ENCODE measurements at places on chromosomes 12 and 14. TPM values are rescaled to one million over a fixed set of nuclear protein-coding genes. Genes with fewer than 3 reads are reported as not detected.

Gene TSHR
- not detected for polyA plus RNA-seq

Gene NID2
- 413 TPM for polyA plus RNA-seq

Gene CFAP251
- polyA plus RNA-seq: 16.0 TPM

Gene RTL1
- not detected for polyA plus RNA-seq

Gene OR6C1
- not detected for polyA plus RNA-seq

Gene YAF2
- 16.5 TPM for polyA plus RNA-seq

Gene CDH24
- polyA plus RNA-seq: 10.1 TPM

Gene EPYC
- polyA plus RNA-seq: not detected

Gene TROAP
- polyA plus RNA-seq: 7.6 TPM

Gene KCNA1
- not detected for polyA plus RNA-seq

Gene NAV3
- polyA plus RNA-seq: 29.8 TPM

Gene DBX2
- polyA plus RNA-seq: not detected

Gene LBHD2
- polyA plus RNA-seq: not detected

Gene NPFF
- not detected for polyA plus RNA-seq

Gene POTEM
- polyA plus RNA-seq: not detected

Gene CLMN
- 0.09 TPM for polyA plus RNA-seq

Gene PLCZ1
- polyA plus RNA-seq: not detected

Gene TCTN2
- 8.6 TPM for polyA plus RNA-seq

Gene KNTC1
- polyA plus RNA-seq: 6.1 TPM

Gene KRT72
- not detected for polyA plus RNA-seq

Gene POTEG
- polyA plus RNA-seq: not detected

Gene PGF
- polyA plus RNA-seq: 0.63 TPM

Gene LMNTD1
- 0.57 TPM for polyA plus RNA-seq

Gene CCDC198
- not detected for polyA plus RNA-seq

Gene IFNG-AS1
- polyA plus RNA-seq: not detected
